Left renal pelvis (tissue), 4 donors: ENCODE measurements at places on chromosomes 1 and 21. TPM values are rescaled to one million over a fixed set of nuclear protein-coding genes. Genes with fewer than 3 reads are reported as not detected.

- DNase-seq: no peak
Measured at GRCh38 chr1:81432654-81433109, 368.1 kb upstream of the ADGRL2 start.

GRCh38 chr21:34552360-34553098 is 40.5 kb upstream of the KCNE1 start:
- no peak for DNase-seq

GRCh38 chr1:227357171-227357926 is 39.1 kb upstream of the CDC42BPA start:
- no peak for DNase-seq

DNA sequence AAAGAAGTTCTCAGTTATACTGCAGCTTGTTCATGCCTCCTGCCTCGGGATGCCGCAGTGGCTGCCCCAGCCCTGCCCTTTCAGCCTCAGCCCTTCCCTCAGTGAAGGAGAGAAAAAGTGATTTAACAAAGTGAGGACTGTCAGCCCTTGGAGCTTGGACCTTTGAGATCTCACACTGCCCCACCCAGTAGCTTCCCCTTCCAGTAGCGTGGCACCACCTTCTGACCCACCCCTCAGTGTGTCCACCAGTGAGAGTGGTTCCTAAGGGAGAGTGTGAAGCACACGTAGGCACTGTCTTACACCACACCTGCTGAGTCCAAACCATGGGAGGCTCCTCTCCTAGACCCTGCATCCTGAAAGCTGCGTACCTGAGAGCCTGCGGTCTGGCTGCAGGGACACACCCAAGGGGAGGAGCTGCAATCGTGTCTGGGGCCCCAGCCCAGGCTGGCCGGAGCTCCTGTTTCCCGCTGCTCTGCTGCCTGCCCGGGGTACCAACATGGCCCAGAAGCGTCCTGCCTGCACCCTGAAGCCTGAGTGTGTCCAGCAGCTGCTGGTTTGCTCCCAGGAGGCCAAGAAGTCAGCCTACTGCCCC is at the start of gene CDA:
Gene CDA, plus strand, starts transcription at position 464 of the 592 bp plus-strand sequence. Its CDS starts 33 bp downstream, at position 497.
- DNase-seq: no peak

GRCh38 chr1:26163684-26164035 is 4.8 kb downstream of the FAM110D start:
- DNase-seq: no peak

DNA sequence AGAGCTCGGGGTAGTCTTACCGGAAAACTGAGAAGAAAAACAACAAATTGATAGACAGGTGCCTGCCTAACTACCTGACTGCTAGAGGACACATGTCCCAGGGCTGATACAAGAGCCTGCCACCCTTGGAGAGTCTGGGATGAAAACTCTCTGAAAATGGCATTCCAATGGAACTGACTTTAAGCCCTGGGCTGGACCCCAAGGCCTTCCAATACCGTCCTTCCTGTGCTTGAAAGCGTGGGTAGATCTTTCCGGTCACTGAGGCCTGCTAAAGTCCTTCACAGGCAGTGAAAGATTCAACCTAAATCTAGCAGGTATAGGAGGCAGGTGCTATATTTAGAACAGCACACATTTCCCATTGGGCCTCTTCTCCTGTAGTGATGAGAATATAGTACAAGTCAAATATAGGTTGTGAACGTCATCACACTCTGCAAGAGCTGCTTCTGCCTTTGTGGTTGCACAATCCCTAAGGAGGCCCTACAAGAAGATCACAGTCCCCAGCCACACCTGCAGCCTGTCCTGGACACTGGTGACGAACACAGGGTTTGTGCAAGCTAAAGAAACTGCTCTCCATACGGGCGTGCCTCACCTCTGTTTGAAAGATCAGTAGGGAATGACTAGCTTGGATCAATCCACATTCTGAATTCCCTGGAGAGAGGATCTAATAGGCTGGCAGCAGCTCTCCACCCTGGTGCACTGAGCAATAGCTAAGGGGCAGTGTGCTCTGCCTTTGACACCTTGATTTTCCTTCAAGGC is 876 bp upstream of the CHML start:
- no peak for DNase-seq

DNA sequence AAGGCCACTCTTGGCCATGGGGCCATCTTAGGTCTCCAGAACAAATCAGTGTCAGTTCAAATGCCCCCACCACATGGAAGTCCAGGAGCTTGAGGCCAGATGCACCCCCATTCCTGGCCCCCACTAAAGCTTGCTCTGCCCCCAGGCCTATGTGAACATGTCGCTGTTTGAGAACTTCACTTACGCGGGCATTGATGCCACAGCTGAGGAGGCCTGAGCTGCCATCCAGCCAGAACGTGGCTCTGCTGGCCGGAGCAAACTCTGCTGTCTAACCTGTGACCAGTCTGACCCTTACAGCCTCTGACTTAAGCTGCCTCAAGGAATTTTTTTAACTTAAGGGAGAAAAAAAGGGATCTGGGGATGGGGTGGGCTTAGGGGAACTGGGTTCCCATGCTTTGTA is 15.1 kb upstream of the MPL start:
- DNase-seq: no peak

- DNase-seq: no peak
Measured at GRCh38 chr1:220577926-220578325, 50.0 kb downstream of the MARK1 start.

DNA sequence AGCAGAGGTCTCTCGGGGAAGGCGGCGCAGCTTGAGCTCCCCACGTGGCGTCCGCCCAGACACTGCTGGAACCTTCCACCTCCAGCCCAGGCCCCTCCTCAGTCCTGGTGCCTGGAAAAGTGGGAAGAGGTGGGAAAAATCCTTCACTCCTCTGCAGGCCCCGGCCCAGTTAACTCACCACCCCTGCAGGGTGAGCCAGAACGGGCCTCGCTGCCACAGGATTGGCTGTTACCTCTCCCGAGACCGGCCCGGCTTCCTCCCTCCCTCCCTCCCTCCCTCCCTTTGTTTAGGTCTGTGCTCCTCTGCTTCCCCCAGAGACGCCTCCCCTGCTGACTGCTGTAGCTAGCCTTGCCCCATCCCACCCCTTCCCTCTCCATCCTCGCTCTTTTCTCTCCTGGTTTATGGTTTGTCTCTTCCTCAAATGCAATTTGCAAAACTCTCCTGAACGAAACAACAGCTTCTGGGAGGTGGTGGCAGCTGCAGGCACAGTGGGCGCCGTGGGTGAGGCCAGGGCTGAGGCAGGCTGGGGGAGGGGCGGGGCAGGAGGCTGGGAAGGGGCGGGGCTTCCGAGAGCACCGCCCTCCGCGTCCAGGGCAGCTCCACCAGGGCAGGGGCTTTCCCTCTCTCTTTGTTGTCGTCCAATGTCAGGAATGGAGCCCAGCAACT is 6.5 kb downstream of the CAPN9 start:
- no peak for DNase-seq

DNA sequence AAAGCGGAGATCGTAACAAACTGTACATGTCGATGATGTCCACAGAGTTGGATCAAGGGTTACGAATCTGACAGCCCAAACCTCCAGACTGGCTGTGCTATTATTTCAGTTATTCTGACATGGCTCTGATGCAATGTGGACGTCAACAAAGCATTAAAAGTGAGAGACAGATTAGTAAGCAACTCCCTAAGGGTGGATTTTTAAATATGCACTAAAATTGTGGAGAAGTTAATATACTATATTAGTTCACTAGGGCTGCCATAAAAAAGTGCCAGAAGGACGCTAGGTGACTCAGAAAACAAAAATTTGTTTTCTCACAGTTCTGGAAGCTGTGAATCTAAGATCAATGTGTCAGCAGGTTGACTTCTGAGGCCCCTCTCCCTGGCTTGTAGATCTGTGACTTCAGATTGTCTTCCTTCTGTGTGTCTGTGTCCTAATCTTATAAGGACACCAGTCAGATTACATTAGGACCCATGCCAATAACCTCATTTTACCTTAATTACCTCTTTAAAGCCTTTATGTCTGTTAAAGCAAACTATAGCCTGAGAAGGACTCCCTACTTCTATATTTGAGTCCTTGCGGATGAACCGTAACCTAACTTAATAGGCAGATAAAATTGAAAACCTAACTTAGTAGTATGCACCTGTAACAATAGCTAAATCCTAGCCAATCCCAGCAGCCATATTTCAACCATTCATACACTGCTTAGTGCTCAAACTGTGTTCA is 66.0 kb upstream of the BACH1 start:
- no peak for DNase-seq

DNA sequence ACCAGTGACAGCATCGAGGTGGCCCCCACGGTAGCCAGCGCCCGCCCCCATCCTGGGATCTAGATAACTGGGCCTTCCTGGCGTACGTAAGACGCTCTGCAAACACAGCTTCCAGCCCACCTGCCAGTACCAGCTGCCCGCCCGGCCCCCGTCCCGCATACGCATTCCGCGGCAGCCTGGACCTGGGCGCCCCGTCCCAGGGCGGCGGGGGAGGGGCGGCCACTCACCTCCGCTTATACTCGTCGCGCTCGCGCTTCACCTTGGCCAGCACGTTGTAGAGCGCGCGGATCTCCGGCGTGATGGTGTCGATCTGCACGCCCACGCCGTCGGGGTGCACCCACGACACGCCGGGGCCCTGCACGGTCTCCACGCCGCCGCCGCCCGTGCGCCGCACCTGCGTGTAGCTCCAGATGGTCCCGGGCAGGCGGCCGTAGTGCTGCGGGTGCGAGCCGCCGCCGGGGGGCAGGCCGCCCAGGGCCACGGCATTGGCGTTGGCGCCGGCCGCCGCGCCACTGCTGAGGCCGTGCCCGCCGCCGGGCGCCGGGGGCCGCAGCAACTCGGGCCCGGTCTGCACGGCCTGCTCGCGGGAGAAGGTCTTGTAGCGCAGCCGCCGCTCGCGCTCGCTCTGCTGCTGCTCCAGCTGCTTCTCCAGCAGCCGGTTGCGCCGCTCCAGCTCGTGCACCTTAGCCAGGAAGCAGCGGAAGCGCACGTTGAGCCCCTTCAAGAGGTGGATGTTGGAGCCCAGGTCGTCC is 859 bp downstream of the IFFO2 start:
- no peak for DNase-seq

- DNase-seq: no peak
Measured at GRCh38 chr1:45718289-45718688, 30.3 kb downstream of the TMEM69 start.

GRCh38 chr1:229900220-229900619 is 166.8 kb upstream of the GALNT2 start:
- no peak for DNase-seq

DNA sequence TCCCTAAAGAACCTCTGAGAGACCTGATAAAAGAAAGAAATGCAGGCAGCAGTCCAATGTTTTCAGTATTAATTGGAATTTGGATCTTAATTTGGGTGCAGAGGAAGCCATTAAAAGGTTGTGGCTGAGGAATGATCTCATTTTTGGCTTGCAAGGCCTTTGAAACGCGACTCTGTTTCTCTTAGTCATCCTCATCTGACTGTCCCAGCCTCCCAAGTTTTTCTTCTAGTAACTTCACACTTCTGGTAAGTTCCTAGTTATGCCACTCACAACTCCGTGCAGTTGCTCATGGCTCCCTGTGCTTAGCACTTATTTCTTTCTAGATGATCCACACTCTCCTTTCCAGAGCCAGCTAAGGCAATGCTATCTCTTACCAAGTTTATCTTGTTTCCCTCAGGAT is 147.4 kb upstream of the USP24 start:
- no peak for DNase-seq

GRCh38 chr1:160357286-160358002 is 9.4 kb upstream of the NHLH1 start:
- no peak for DNase-seq

GRCh38 chr1:237760951-237761350 is 129.8 kb downstream of the ZP4 start:
- no peak for DNase-seq

- DNase-seq: no peak
Measured at GRCh38 chr1:32494196-32494595, 29.3 kb downstream of the ZBTB8B start.

GRCh38 chr1:100869996-100870395 is 24.6 kb downstream of the EXTL2 start:
- DNase-seq: no peak

- DNase-seq: no peak
Measured at GRCh38 chr1:102891868-102892625, 216.3 kb downstream of the COL11A1 start.

DNA sequence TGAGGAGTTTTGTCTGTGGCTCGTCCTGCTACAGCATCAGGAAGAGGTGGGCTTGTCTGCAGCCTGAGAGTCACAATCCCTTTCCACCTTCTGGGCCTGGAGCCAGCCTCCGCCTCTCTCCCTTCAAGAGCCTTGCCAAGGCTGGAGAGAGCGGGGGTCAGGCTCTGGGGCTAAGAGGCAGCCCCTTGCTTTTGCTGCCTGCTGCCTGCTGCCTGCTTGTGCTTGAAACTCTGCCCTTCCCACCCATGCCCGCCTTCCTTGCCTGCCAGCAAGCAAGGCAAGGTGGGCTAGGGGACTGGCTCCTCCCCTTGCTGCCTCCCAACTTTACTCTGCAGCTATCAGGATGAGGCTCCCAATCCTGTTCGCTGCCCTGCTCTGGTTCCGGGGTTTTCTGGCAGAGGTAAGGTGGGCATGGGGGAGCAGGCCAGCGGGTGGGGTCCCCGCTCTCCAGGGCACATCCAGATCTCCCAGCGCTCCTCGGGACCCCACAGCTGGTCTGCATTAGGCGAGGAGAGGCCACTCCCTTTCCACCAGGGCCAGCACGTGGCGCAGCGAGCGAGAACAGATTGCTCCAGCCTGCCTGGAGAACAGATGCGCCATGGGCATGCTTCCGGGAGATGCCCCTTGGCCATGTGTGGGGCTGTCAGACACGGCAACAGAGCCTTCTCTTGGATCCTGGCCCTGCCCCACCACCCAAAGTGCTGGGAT is 7.5 kb upstream of the PTPN7 start:
- DNase-seq: no peak

DNA sequence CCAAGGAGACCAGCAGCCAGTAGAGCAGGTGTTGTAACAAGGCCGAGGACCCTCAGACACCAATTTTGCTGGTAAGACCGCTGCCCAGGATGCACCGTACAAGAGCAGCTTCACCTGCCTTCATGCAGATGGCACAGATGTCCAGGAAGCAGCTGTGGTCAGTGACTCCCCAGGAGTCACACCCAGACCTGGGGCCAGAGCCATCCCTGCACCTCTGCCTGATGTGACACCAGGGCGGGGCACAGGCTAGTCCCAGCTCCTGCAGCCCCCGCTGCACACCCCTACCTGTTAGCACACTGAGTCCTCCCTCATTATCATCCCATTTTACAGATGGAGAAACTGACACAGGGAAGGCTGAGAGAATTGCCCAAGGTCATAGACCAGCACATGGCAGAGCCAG is 16.3 kb upstream of the KCNAB2 start:
- no peak for DNase-seq

GRCh38 chr1:198676253-198676652 is 37.4 kb downstream of the PTPRC start:
- DNase-seq: no peak

GRCh38 chr1:79877086-79877485 is 870.6 kb upstream of the ADGRL4 start:
- no peak for DNase-seq

- DNase-seq: no peak
Measured at GRCh38 chr21:41585199-41585994, 77.4 kb upstream of the TMPRSS2 start.

The SH3D21 gene
- polyA plus RNA-seq: 26.7 TPM

The ACTN2 gene
- polyA plus RNA-seq: 0.37 TPM

The NPHS2 gene
- 361 TPM for polyA plus RNA-seq

The OR2T33 gene
- polyA plus RNA-seq: not detected

The NES gene
- 149 TPM for polyA plus RNA-seq

The SEC16B gene
- 6.0 TPM for polyA plus RNA-seq

The TMEM125 gene
- 19.1 TPM for polyA plus RNA-seq

The TENT5C gene
- 13.4 TPM for polyA plus RNA-seq

The RYR2 gene
- 2.4 TPM for polyA plus RNA-seq

The TBX19 gene
- 2.7 TPM for polyA plus RNA-seq

The NTNG1 gene
- 33.6 TPM for polyA plus RNA-seq

The FBXO2 gene
- 0.86 TPM for polyA plus RNA-seq

The LCE2A gene
- polyA plus RNA-seq: not detected

The TNN gene
- polyA plus RNA-seq: 2.3 TPM

The LIN28A gene
- polyA plus RNA-seq: not detected

The C1orf21 gene
- 57.0 TPM for polyA plus RNA-seq

The CFAP45 gene
- 4.1 TPM for polyA plus RNA-seq
